ENCODE measurements at places on chromosomes 1 and 21.

GRCh38 chr1:161843156-161843555, 77.0 kb downstream of the ATF6 start:
- DNase-seq = no peak

DNA sequence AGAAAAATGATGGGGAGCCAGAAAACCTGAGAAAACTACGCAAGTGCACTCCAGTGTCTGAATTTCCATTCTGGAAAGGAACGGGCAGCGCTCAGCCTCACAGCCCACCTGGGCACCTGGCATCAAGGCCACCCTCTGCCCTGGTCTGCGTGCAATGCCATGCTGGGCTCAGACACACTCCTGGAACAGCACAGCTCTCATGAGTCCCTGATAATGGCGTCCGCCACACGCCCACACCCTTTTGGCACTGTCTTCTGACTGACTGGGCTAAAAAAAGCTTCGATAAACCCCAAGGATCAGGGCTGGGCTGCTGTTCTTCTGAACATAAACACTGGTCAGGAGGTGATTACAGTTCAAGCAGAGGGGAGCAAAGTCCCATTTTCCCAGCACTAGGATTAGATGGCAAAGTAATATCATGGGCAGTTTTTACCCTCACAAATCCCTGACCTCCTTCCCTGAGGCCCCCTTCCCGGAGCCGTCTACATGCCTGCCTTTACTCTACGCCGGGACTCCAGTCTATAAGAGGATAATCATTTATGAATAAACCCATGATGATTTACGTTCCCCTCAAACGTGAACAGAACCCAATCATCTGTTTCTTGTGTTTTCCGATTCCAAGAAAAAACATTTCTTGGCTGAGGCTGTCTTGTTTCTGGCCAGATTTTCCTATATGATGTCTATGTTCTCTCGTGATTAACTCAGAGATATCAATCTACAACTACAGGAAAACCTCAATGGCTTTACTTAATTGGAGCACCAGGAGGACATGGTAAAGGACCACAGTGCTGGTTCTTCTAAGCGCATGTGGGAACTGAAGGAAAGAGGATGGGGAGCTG, 22.6 kb downstream of the RCAN1 start:
- DNase-seq = no peak

DNA sequence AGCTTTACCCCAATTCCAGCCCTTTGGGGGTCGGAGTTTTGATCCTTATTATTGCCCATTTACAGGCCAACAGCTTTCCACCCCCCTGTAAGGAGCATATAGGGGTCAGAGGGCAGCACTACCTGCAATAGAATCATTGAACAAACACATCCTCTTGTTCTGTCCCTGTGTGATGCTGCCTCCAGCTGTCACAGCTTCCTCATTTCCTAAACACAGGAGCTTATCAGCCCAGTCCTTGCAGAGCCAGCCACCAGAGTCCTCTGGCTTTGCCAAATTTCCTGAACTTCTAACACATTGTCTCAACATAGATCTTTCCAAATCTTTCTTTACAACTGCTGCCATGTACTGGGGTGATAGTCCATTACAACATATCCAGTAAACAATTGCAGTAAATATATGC, 32.8 kb upstream of the PTBP2 start:
- DNase-seq = no peak

- no peak for DNase-seq
These were observed 1967.6 kb downstream of the MRPL39 start for GRCh38 chr21:23639721-23640120.

- DNase-seq = no peak
These were observed 65.2 kb upstream of the DIP2A start for GRCh38 chr21:46393451-46393940.
